HepG2 (cell line): ENCODE measurements at places on chromosomes 1 and 21. TPM values are rescaled to one million over a fixed set of nuclear protein-coding genes. Genes with fewer than 3 reads are reported as not detected.
A peak's percentile ranks its signal among the peaks of the same experiment; 100 is the strongest.

- no peak for DNase-seq
- no peak overlapping the region for H3K4me3 ChIP-seq
- H3K27me3 ChIP-seq: no peaks in the 10 kb centered on the region
- H3K36me3 ChIP-seq: no peaks in the 10 kb centered on the region
- H3K4me1 ChIP-seq: peaks cover 29% of the 10 kb centered on the region
These were observed 28.2 kb downstream of the APP start for GRCh38 chr21:26142363-26142762.

GRCh38 chr21:46124083-46124925 is 26.4 kb downstream of the COL6A2 start:
- no peaks in the 10 kb centered on the region for H3K36me3 ChIP-seq
- H3K27ac ChIP-seq: no peak overlapping the region
- H3K4me3 ChIP-seq: no peak overlapping the region
- H3K27me3 ChIP-seq: 0 out of 2 replicates have a peak, but pooled peaks cover 1% of the 10 kb centered on the region

DNA sequence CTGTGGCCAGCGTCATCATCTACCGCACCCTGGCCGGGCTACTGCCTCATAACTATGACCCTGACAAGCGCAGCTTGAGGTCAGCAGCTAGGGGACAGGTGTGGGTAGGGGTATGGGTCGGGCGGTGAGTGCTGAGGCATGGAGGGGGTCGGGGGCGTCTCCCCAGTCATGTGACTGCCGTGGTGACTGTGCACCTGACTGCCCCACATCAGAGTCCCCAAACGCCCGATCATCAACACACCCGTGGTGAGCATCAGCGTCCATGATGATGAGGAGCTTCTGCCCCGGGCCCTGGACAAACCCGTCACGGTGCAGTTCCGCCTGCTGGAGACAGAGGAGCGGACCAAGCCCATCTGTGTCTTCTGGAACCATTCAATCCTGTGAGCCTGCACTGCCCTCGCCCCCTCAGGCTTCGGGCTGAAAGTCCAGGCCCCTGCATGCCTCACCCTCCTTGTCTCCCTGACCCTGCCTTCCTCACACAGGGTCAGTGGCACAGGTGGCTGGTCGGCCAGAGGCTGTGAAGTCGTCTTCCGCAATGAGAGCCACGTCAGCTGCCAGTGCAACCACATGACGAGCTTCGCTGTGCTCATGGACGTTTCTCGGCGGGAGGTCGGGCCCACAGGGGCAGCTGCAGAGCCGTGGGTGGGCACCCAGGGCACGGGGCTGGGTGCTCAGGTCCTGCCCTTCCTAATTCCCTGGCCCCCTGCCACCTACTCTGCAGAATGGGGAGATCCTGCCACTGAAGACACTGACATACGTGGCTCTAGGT is 13.5 kb downstream of the PSRC1 start:
- no peak overlapping the region for H3K27ac ChIP-seq
- no peak for DNase-seq
- peaks cover 8% of the 10 kb centered on the region; the same call in 1 of the 3 replicates for H3K36me3 ChIP-seq
- H3K27me3 ChIP-seq: no peaks in the 10 kb centered on the region
- no peak overlapping the region for H3K4me3 ChIP-seq

CACNA1S gene
- total RNA-seq: not detected in 2 replicates

DNA sequence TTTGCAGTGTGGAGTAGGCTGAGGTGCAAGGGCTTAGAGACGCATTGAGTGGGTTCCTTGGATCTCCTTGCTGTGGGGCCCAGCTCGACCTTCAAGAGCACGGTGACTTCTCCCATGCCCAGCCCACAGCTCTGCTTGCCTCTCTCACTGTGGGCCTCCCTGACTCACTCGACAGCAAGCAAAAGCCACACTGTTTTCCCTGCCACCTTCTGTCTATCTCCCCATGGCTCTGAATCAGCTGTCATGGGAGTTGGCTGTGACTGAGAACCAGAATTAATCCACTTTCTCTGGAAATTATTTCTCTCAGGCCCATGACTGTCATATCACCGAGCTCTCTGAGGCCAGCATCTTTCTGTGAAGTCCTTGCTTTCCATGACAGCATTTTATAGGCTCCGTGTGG is 140.7 kb downstream of the NOS1AP start:
- no peaks in the 10 kb centered on the region for H3K27me3 ChIP-seq
- DNase-seq: no peak
- H3K4me1 ChIP-seq: peaks cover 56% of the 10 kb centered on the region
- no peak overlapping the region for H3K27ac ChIP-seq
- H3K36me3 ChIP-seq: no peaks in the 10 kb centered on the region

DNA sequence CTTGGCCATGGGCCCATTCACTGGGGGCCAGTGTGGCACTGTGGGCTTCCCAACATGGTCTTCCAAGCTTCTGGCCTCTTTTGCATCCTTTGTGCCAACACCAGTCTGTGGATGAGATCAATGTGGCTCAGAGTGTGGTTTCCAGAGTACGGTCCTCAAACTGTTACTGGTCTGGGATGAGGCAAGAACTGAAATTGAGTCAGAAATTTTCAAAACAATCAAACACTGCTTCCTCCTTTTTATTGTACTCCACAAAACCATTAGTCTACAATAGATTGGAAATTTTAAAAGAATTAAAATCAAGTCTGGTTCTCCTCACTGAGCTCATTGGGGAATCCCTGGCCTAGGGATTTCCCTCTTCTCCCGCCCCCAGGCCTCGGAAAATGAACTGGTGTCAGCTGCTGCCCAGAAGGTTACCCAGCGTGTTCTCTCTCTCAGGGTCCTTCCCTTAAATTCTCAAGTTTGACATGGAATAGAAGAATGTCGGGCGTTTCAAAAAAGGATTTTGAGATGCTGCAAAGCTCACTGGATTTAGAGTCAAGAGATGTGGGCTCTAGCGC is 222.0 kb downstream of the SDCCAG8 start:
- no peaks in the 10 kb centered on the region for H3K4me1 ChIP-seq
- no peaks in the 10 kb centered on the region for H3K27me3 ChIP-seq

G0S2 gene
- total RNA-seq: not detected in 2 replicates

GNG4 gene
- total RNA-seq: 27.1 and 37.9 TPM in 2 replicates

GRCh38 chr1:26210147-26210870 is 19.9 kb downstream of the CATSPER4 start:
- H3K4me1 ChIP-seq: no peaks in the 10 kb centered on the region
- no peak for DNase-seq
- no peaks in the 10 kb centered on the region for H3K36me3 ChIP-seq
- no peak overlapping the region for H3K27ac ChIP-seq

AKNAD1 gene
- total RNA-seq: not detected in 2 replicates

DNA sequence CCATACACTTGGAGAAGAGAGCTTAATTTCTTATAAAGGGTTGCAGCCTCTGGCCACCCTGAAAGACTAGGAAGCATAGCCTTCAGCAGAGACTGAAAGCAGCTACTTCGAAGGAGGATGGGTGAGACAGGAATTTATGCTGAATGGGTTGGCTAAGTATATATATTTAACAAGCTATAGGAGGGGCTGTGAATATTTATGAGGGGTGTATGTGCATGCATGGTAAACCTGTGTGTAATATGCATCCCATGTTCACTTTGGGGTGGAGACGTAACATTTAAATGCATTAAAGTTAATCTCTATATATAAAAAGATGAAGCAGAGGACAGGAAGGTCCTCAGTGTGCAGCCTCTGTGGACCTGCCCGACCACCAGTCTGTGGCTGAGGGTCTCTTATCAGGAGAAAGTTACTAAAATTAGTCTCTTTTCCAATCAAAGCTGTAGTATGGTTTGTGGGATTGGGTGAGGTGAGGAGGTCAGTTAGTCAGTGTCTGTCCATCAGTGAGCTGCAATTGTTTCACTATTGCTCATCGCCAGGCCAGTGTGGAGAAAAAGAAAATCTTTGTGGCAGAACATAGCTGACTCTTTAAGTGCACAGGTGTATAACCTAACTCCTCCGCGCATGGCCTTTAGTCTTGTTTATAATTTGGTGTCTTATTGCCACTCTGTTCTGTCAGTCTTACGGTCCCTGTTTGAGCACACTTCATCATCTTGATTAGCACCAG is 35.4 kb upstream of the DSCAM start:
- H3K27ac ChIP-seq: no peak overlapping the region
- H3K4me3 ChIP-seq: no peak overlapping the region
- no peaks in the 10 kb centered on the region for H3K36me3 ChIP-seq
- H3K4me1 ChIP-seq: no peaks in the 10 kb centered on the region
- no peaks in the 10 kb centered on the region for H3K27me3 ChIP-seq

GRCh38 chr1:184407816-184408510 is 21.1 kb downstream of the C1orf21 start:
- no peaks in the 10 kb centered on the region for H3K27me3 ChIP-seq
- no peaks in the 10 kb centered on the region for H3K4me1 ChIP-seq
- H3K4me3 ChIP-seq: no peak overlapping the region
- DNase-seq: no peak
- H3K27ac ChIP-seq: no peak overlapping the region
- H3K36me3 ChIP-seq: no peaks in the 10 kb centered on the region

DNA sequence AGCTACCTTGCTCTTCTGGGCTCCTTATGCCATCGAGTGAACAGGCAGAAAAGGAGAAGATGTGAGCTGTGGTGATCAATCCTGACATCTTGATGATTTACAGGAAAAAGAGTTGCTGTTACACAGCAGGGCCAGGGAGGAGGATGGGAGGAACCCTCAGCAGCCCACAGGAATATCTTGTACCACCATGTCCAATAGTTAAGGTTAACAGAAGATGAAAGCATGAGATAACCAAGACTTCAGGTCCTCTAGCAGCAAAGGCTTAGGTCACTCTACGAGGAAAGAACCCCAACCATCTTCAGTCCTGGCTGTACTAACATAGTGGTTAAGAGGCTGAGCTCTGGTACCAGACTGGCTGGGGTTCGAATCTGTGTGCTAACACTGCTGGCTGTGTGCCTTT is 12.1 kb upstream of the SELENBP1 start:
- no peak for DNase-seq
- no peak overlapping the region for H3K4me3 ChIP-seq
- 0 out of 2 replicates have a peak, but pooled peaks cover 2% of the 10 kb centered on the region for H3K27me3 ChIP-seq

- no peaks in the 10 kb centered on the region for H3K36me3 ChIP-seq
- peak; percentile 35 for DNase-seq
- peak within 1 kb of the TSS; percentile 78 for H3K4me3 ChIP-seq
- no peaks in the 10 kb centered on the region for H3K27me3 ChIP-seq
These were observed at the start of gene PATJ for GRCh38 chr1:61741711-61742619. Gene PATJ, plus strand, starts transcription at chr1:61742480. Its CDS starts 20,413 bp downstream, at chr1:61762893.

DNA sequence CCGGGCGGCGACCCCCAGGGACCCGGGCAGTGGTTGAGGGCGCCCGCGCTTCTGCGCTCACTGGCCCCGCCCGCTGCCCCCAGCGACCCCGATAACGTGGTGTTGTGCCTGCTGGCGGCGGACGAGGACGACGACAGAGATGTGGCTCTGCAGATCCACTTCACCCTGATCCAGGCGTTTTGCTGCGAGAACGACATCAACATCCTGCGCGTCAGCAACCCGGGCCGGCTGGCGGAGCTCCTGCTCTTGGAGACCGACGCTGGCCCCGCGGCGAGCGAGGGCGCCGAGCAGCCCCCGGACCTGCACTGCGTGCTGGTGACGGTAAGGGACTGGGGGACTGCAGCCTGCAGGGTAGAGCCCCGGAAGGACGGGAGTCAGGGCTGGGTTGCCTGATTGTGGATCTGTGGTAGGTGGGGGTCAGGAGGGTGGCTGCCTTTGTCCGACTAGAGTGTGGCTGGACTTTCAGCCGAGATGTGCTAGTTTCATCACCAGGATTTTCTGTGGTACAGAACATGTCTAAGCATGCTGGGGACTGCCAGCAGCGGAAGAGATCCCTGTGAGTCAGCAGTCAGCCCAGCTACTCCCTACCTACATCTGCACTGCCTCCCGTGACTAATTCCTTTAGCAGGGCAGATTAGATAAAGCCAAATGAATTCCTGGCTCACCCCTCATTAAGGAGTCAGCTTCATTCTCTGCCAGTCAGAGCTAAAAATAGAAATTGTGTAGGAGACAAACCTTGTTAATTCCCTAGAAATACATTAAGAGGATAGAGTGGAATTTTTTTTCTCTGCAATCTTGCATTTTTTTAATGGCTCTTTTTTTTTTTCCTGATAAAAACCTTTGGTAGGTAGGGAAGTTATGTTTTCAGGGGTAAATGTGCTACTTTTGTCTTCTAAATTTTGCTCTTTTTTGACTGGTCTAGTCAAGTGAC is 1.5 kb downstream of the GADD45A start:
- H3K4me3 ChIP-seq: peak overlapping the region; percentile 97
- peak; percentile 89 for DNase-seq
- 0 out of 2 replicates have a peak, but pooled peaks cover 1% of the 10 kb centered on the region for H3K36me3 ChIP-seq
- peak overlapping the region; percentile 96 for H3K27ac ChIP-seq

PRUNE1 gene
- total RNA-seq: 19.0 and 26.2 TPM in 2 replicates

VPS13D gene
- total RNA-seq: 13.9 and 14.2 TPM in 2 replicates

GRCh38 chr1:199678771-199679170 is 348.7 kb upstream of the NR5A2 start:
- no peak overlapping the region for H3K4me3 ChIP-seq
- no peaks in the 10 kb centered on the region for H3K36me3 ChIP-seq
- no peak overlapping the region for H3K27ac ChIP-seq
- DNase-seq: no peak
- no peaks in the 10 kb centered on the region for H3K27me3 ChIP-seq

- no peak overlapping the region for H3K4me3 ChIP-seq
- peak; percentile 44 for DNase-seq
- H3K36me3 ChIP-seq: no peaks in the 10 kb centered on the region
- no peaks in the 10 kb centered on the region for H3K4me1 ChIP-seq
- H3K27me3 ChIP-seq: no peaks in the 10 kb centered on the region
- H3K27ac ChIP-seq: no peak overlapping the region
These were observed 6.9 kb upstream of the CAMK1G start for GRCh38 chr1:209576392-209577197.

LCE1D gene
- not detected in 2 replicates for total RNA-seq
